Neural crest cell (in vitro differentiated cells): ENCODE measurements at places on chromosomes 7 and 10. TPM values are rescaled to one million over a fixed set of nuclear protein-coding genes. Genes with fewer than 3 reads are reported as not detected.

DNA sequence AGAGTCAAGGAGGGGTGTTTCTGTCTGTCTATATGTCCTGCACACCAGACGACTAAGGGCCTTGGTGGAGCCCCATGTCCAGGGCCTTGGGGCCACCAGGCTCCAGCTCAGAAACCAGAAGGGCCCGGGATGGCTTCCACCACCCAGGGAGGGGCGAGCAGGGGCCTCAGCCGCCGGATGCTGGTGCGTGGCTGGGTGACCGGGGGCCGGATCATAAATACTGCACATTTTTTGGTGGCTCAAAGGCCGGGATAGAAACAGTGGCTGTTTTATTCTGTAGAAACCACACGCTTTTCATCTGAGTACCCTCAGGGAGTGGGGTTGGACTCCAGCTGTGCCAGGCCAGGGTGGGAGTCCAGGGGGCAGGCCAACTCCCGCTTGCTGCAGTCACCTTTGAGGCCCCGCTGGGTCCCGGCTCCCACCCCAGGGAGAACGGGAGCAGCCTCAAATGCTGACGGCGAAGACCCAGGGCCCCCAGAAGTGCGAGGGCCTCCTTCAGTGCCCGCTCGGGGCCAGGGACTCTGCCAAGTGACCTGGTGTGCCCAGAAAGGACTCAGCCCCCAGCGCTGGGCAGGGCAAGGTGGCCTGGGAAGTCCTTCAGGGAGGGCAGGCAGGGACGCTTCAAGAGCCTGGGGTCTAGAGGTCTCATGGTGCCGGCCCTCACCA is 28.2 kb downstream of the PDGFA start:
- no peak for DNase-seq

- DNase-seq = no peak
Measured at GRCh38 chr7:143362131-143363015, at the start of gene FAM131B. Gene FAM131B, minus strand, starts transcription at chr7:143362713. Its CDS starts 110 bp downstream, at chr7:143362603.

DNA sequence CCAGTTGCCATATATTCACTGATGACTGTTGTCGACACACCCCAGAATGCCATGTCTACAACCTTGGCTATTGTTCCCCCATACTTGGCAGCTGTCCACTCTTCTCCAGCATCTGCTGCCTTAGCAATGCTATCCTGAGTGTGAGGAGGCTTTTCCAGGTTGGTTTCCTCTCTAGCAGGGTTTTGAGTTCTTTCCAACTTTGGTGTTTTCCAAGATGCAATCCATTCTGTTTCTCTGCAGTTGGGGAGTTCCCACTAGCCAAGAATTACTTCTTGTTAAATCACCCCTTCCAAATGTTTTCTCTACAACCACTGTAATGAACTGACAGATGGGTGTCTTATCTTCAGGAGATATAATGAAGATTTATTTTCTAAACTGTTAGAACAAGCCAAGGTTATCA is 617.4 kb downstream of the CCSER2 start:
- DNase-seq = no peak

- no peak for DNase-seq
Measured at GRCh38 chr7:149238051-149238450, 1.4 kb upstream of the ZNF212 start.

DNA sequence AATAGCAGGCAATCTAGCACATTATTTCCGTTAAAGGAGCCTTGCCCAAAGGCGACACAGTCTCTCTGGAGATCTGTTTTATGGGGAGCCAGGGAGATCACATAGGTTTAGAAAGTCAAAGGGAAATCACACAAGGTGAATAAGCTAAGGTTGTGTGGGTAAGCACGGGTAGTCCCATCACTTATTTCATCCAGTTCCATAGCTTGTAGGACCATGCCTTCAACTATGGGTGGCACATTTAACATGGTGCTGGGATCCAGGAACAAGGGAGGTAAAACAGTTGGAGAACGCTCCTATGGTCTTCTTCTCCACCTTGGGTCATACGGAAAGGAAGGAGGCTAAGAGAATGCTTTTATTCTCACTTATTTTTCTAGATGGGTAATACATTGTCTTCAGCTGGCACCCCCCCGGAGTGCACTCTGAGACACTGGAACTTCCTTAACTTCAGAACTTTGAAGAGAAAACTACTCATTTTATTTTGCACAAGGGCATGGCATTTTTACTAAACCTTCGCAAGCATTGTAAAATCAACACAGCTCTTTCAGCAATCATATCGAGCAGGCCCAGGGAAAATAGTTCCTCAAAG is 435.4 kb downstream of the KIF20B start:
- peak; percentile 2 for DNase-seq

DNA sequence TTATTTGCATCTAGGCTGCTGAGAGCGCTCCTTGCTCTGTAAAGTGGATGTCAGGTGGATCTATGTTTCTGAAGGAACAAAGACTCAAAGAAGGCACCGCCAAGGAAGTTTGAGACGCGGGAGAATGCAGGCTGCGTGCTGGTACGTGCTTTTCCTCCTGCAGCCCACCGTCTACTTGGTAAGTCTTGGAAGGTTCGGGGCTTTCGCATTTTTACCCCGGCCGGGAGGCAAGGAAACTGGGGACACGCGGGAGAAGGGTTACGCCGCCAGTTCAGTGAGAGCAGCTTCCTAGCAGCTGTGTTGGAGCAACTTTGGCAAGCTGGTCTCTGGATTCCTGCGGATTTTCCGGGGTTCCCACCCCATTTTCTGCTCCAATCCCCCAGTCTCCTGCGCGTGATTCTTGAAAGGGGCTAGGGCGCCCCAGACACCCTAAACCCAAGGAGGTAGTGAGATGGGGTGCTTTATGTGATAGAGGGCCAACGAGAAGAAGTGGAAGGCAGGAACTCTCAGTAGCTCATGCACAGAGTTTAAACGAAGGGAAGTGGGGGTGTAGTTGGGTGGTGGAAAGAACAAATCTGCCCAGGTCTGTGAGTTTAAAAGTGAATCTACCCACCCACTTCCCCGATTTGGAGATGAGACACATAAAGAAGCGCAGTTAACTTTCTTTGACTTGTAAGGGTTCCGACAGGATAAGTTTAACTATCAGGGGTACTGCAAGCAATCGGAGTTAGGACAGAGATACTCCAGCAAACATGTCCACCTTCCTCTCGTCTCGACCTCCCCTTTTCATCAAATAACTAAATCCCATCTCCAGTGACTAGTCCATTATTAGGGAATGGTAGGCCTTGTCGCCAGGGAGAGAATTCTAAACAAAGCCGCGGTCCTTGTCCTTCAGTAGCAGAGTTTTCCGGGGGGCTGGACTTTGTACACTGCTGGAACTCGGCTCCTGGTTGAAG is 2.5 kb downstream of the NXPH1 start:
- DNase-seq = no peak

Gene KIF11
- total RNA-seq = 70.8 and 71.5 TPM in 2 replicates

DNA sequence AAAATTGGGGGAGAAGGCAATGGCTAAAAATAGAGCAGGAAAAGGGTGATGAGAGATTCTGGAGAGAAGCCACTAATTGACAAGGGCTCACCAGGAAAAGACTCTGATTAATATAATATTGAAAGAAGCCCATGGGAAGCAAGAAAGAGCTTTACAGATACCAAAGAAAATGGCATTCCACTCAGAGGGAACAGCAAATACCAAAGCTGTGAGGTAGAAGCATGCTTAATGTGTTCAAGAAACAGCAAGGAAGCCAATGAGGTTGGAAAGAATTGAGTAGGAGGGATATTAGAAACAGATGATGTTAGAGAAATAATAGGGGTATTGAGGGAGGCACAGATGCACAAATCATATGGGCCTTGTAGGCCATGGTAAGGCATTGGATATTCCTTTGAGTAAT is 130.1 kb downstream of the MYO3A start:
- DNase-seq = no peak

Gene COL26A1
- total RNA-seq = 38.3 and 39.2 TPM in 2 replicates

DNA sequence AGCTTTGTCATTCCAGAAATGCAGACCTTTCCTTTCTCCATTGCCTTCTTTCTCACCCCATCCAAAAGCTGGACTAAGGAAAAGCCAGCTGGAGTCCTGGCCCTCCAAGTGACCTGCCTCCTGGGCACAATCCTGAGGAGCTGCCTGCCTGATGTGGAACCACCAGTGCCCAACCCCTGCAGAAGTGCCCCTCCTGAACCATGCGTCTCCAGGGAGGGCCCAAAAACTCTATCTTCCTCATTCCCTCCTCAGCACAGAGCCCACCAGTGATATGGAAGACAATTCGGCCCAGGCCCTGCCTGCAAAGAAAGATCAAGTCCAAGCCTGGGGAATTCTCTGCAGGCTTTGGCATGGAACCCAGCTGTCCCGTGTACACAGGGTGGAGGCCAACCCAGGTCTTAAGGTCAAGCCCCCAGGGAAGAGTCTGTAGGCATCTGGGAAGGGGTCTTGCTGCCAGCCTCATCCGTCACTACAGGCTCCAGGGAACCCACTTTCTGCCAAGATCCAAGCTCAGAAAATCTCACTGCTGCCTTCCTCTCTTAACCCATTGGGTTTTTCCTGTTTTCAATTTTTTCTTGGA is 3.5 kb upstream of the GRID1 start:
- no peak for DNase-seq

- DNase-seq = no peak
Measured at GRCh38 chr10:106582291-106582690, 582.2 kb downstream of the SORCS1 start.

DNA sequence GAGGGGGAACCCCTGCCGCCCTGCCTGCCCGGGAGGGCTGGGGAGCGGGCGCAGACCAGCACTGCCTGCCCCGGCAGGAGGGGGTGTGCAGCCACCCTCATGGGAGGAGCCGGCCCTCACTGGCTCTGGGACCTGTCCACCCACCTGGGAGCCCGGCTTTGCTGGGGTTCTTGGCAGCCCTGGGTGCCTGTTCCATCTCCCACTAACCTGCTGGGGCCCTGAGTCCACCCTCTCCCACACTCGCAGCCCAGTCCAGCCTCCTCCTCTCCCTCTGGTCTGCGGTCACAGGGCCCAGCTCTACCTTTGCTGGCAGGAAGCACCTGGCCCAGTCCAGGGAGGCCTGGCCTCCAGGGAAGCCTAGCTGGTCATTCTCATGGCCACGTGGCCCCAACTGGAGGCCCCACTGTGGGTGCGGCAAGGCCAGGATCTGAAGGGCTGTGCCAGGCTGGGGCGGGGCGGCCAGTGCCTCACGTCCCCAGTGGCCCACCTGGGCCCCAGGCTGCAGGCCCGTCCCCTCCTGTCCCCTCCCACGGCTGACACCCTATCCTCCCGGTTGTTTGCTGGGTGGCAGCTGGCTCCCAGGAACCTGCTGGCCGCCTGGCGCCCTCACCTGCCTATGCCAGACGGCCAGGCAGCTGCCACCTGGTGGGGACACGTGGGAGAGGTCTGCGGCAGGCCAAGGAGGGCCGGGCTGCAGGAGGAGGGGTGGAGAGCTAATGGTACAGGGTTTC is at the start of gene TMEM184A:
TSS of gene TMEM184A (minus strand) at position 393 of the 731 bp plus-strand sequence. CDS start 721 bp downstream, outside the sequence.
- no peak for DNase-seq

DNA sequence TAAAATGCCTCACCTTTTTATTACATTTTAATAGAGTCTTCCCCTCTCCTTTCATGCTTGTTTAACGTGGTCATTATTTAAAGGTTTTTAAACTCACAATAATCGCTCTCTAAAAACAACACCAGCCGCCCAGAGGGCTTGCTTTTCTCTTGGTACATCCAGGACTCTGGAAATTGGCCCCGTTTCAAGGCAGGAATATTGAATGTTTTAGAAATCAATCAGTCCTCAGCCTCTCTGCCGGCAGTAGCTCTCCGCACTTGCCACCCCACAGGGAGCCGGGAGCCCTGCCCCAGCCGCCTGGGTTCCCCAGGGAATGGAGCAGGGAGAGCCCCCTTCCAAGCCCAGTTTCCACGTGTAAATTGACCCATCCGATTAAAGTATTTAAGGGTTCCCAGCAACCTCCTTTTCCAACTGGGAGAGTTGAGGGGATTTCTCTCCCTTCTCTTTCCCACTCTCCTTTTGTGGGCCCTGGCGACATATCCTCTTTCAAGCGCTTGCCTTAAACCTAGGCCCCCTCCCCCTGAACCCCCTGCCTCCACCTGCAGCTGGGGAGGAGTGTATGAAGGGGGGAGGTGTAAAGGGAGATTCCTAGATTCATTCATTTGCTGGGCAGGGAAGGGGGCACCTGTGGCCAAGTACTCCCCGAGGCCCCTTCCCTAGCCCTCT is 1.9 kb downstream of the FGF8 start:
- no peak for DNase-seq

DNA sequence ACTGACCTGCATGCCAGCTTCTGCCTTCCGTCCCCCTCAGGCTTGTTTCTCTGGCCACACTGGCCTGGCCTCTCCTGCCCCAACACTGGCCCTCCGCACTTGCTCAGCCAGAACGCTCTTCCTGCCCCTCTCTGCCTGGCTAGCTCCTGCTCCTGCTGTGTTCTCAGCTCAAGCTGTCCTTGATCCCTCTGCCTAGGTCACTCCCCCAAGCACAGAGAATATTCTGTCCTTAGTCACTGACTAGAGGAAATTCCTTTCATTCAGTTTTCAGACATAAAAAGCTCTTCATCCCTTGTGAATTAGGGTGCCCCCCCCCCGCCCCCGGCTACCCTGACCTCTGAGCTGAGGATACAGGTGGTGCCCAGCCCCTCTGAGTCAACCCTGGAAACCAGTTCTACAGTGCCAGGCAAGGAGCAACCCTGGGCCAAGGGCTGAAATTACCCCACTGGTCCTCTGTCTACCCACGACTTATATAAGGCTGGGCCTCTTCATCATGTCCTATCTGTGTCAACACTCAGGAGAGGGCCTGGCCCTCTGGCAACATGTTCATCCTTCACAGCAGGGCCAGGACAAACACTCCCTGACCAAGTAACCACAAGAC is 6.6 kb upstream of the SGPL1 start:
- no peak for DNase-seq

- no peak for DNase-seq
Measured at GRCh38 chr10:60848126-60848525, 69.8 kb downstream of the CDK1 start.

Gene NFE2L3
- total RNA-seq = 2.4 and 3.5 TPM in 2 replicates

- DNase-seq = no peak
Measured at GRCh38 chr7:122403113-122403512, 98.6 kb upstream of the FEZF1 start.

Gene CLDN12
- 41.0 and 41.1 TPM in 2 replicates for total RNA-seq

GRCh38 chr7:42217548-42217947 is 19.5 kb downstream of the GLI3 start:
- no peak for DNase-seq

Gene GNGT1
- 0.65 and 1.0 TPM in 2 replicates for total RNA-seq

GRCh38 chr7:83178066-83178465 is 15.4 kb upstream of the PCLO start:
- no peak for DNase-seq

- DNase-seq = no peak
Measured at GRCh38 chr10:106971411-106971831, 193.1 kb downstream of the SORCS1 start.

GRCh38 chr7:68440866-68441265 is 1157.4 kb upstream of the AUTS2 start:
- DNase-seq = no peak

Gene CAMK2B
- total RNA-seq = 1.6 and 2.4 TPM in 2 replicates
